SK-N-SH (cell line): ENCODE measurements at places on chromosomes 1 and 21.

GRCh38 chr1:46118856-46119255 is 13.6 kb downstream of the PIK3R3 start:
- DNase-seq = no peak

GRCh38 chr21:44819283-44820243 is 1.7 kb upstream of the SUMO3 start:
- no peak for DNase-seq

GRCh38 chr1:184861755-184862336 is 107.2 kb upstream of the EDEM3 start:
- DNase-seq = no peak

DNA sequence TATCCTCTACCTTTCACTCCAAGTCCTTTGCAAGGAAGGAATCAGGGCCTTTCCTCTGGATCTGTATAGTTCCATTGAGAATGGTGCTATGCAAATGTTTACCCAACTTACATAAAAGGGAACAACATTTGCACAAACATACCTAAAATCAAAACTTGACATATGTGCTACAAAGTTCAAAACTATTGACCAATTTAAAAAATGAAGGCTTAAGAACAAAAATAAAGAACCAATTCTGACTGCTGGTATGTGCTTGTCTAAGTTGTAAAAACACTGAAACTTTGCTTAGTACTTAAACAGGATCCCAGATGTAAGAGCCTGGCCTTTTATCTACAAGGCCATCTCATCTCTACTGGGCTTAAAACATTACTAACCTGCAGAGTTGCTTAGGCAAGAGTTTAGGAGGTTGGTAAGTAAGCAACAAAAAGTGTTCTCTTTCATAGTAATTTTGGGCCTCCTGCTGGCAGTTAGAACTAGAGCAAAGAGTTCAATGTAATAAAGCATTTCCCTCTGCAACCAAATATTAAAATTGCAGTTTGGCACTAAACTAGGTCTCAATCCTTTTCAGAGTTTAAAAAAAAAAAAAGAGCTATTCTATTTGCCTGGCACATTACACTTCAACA is 2.0 kb downstream of the SCMH1 start:
- no peak for DNase-seq

DNA sequence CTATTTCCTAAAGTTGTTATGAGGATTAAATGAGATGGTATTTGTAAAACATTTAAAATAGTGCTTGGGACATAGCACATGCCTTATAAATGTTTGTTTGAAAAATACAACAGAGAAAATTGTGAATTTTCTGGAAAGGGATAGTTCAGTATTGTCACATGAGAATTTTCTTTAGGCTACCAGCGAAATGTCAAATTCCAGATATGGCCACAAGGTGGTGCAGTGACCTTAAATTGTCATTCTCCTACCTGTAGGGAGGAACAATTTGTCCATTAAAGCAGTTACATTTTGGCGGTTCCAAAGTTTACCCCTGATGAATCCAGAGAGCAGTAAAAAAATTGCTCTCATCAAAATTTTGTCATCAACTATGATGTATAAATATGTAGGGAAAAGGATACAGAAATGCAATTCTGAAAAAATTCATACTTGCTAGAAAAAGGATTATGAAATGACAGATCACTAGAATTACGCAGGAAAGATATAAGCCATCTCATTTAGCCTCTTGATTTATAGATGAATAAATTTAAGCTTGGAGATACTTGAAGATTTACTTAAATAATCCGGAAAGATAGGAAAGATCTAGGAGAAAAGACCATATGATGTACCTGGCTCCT is 50.2 kb upstream of the TSHB start:
- peak; percentile 15 for DNase-seq

DNA sequence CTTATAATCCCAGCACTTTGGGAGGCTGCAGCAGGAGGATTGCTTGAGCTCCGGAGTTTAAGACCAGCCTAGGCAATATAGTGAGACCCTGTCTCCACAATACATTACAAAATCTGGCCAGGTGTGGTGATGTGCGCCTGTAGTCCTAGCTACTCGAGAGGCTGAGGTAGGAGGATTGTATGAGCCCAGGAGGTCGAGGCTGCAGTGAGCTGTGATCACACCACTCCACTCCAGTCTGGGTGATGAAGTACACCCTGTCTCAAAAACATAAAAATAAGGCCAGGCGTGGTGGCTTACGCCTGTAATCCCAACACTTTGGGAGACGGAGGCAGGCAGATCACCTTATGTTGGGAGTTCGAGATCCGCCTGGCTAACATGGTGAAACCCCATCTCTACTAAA is 27.7 kb downstream of the L1TD1 start:
- no peak for DNase-seq

- peak; percentile 71 for DNase-seq
Observed at GRCh38 chr1:94884106-94884505, 42.8 kb downstream of the CNN3 start.

DNA sequence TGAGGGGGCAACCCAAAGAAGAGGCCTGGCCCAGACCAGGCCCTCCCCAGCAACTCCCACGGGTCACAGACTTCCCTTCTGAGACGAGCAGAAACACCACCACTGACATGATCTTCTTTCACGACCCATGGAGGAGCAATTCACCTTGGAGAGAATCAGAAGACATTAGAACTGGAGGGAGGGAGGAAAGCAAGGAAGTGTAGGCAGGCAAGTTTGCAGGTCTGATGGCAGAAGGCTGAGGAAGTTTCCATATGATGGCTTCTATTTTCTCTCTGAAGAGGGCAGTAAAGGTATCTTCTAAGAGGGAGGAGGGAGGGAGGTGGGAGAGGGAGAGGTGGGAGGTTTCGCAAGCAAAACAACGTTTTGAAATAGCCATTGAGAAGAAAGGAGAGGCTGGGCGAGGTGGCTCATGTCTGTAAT is 1.4 kb upstream of the UBXN10 start:
- DNase-seq = no peak

DNA sequence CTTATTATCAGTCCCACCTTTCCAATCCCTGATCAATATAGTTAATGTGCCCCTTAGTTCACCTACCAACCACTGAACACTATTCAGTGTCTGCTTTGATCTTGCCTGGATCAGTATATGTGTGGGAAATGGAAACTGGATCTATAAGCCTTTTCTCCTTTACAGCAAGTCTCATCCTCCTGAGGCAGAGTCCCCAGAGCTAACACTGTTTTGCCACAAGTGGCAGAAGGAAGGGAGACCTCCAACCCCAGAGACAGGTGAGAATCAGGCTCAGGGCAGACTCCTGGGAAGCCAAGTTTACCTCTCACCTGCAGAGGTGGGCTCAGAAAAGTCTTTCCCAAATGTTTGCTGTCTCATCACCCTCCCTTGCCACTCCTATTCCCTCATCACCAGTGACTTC is at the start of gene OR6N2:
OR6N2 (minus strand) TSS at position 101 of the 400 bp plus-strand sequence. CDS start 3,569 bp downstream, outside the sequence.
- DNase-seq = no peak

DNA sequence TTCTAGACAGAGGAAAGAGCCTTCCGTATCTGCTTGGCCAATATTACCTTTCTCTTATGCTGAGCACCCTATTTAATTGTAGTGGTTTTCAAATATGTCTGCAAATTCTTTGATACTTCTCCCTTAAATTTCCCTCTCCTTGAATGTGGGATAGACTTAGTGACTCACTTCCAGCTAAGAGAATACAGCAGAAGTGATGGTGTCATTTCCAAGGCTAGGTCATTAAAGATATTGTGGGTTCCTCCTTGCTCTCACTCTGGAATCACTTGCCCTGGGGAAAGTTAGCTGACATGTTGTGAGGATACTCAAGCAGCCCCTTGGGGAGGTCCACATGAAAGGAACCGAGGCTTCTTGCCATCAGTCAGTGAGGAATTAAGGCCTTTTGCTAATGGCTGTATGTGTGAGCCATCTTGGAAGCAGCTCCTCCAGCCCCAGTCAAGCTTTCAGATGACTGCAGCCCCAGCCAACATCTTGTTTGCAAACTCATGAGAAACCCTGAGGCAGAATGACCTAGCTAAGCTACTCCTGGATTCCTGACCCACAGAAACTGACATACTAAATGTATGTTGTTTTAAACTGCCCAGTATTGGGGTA is 8.1 kb upstream of the CITED4 start:
- no peak for DNase-seq

GRCh38 chr1:77218477-77219165 is 609 bp downstream of the PIGK start:
- DNase-seq = no peak
